Pancreas (tissue), 10 donors: ENCODE measurements at places on chromosomes 11 and 22.

- no peak for DNase-seq
These were observed 1.7 kb upstream of the ME3 start for GRCh38 chr11:86673872-86674750.

- peak; percentile 21 for DNase-seq
These were observed 78.3 kb upstream of the KCNQ1OT1 start for GRCh38 chr11:2777871-2778629.

- no peak for DNase-seq
These were observed 323.3 kb upstream of the ZC3H12C start for GRCh38 chr11:109769858-109770257.

DNA sequence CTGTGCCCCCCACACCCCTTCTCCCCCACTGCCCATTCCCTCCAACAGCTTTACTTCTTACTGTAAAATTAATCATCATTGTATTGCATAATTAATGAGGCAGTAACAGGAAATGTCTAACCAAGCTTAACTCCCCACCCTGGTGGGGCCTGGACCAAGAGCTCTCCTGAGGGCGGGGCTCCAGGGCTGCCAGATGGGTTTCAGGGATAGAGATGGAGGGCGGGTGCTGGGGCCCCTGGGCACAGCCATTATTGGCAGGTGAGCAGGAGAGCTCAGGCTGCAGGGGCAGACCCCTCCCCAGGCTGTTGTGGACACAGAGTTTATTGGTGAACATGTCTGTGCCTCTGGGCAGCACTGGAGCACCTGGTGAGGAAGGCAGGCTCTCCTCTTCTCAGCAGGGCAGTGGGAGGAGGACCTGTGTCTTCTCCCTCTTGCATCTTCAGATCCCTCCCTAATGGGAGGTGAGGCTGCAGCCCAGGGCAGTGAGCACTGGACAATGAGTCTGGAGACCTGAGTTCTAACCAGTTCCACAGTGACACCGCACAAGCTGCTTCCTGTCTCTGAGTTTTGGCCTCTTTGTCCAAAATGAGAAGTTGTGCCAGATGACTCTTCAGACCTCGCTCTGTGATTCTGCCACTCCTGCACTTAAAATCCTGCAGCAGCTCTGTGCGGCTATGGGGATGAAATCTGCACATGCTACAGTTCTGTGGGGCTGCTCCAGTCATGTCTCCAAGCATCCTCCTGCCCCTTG is 233.3 kb downstream of the CEP164 start:
- DNase-seq: no peak

DNA sequence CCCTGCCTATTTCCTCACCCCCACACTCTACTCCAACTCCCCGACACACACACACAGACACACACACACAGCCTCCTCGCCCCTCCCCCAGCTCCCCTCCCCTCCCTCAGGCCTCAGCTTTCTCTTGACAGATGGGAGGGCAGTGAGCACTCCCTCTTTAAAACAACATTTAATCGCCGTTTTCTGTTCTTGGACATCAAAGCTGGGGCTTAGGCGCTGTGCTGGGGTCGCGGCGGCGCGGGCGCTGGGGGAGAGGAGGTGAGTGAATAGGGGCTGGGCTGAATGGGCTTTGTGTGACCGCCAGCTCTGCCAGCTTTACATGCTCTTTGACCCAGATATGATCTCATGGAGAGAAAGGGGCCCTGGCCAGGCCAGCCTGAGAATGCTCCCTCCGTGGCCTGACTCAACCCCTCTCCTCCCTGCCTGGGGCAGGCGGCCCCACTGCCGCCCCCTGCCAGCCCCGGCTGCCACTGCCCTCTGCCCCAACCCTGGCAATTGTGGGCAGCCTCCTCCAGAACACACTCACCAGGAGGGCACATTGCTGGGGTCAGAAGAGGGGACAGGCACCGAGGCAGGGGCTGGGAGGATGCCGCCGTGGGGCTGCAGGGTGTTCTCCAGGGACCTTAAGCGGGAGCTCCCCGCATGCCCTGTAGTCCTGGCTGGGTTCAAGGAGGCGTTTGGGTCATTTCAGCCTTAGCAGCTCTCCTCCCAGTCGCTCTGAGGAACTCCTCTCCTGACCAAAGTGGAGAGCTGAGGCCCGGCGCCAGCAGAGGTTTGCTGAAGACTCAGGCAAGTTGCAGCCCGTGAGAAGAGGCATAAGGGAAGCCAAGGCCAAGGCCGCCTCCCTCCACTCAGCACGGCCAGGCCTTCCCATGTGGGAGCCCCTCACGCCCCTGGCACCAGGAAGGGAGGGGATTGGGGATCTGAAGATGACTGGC is 38.3 kb upstream of the NNMT start:
- DNase-seq: no peak

GRCh38 chr11:34267013-34267412 is 90.8 kb downstream of the ABTB2 start:
- DNase-seq: no peak

DNA sequence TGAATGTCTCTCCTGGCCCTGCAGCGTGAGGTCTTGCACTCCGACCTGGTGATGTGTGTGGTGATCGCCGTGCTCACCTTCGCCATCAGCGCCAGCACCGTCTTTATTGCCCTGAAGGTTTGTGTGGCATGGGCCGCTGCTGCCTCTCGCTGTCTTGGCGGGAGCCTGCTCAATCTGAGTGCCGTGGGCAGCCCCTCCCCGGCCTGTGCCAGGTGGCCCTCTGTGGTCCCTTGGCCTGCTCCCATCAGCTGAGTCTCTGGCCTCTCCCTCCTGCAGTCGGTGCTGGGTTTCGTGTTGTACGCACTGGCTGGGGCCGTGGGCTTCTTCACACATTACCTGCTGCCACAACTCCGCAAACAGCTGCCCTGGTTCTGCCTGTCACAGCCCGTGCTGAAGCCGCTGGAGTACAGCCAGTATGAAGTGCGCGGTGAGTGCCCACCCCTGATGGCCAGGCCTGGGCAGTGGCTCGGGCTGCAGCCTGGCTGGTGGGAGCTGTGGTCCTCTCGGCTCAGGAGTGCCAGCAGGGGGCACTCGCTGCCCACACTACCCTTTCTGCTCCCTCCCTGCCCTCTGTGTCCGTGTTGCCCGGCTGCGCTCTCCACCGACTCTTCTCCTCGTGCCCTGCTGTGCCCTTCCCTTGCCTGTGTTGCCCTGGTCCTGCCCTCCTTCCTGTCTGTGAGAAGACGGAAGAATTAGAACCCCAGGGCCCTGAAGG is 10.2 kb downstream of the PCNX3 start:
- no peak for DNase-seq

DNA sequence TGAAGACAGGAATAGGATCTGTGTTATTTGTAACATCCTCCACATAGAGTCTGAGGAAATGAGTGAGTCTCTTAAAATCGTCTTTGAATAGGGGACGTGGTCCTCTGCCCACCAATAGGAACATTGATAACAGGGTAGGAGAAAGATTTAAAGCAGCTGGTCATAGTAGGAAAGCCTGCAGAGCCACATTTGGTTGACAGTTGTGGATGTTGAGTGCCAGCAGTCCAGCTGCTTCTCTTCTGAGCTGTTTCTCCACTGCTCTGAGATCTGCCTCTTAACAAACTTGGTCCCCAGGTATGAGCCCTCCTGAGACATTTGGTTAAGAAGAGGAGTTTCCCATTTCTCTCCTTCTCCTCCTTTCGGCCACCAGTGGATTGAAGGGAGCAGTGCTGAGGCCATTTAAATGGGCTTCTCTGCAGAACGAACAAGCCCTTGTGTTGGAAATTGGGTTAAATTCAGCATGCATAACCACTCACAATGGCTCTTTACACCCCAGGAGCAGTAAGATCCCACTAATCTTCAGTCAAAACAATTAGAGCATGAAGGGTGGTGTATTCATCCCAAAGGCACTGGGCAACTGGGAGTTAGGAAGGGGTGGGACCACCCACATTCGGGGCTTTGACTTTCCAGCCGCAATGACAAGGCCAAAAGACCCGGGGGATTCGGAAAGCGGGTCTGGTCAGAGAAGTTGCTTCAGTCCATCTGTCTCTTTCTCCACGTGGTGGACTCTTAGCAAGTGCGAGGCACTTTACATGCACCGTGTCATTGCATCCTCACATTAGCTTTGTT is 32.3 kb downstream of the MIAT start:
- no peak for DNase-seq

DNA sequence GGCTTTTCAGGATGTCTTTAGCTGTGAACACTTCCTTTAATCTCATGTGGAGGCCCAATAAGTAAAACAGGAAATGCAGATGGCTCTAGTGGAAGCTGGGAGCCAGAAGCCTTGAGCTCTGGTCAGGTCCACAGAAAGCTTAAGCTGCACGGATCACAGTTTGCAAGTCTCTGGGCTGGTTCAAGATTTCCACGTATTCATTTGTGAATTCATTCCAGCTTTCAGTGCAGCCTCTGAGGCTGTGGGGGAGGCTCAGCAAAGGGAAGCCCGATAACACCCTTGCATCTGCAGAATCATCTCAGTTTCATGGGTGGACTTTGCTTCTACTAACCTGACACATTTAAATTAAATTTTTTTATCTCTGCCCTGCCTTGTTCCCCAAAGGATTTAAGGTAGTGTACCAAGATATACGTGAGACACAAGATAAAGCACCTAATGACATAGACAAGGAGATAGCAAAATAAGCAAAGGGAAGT is 65.6 kb downstream of the ISX start:
- no peak for DNase-seq

- DNase-seq: peak; percentile 75
These were observed 2.5 kb upstream of the BEST1 start for GRCh38 chr11:61947486-61948210.

GRCh38 chr11:81104051-81104450 is 1629.6 kb downstream of the FAM181B start:
- DNase-seq: no peak

- DNase-seq: no peak
These were observed 39.5 kb upstream of the CLNS1A start for GRCh38 chr11:77677138-77677537.

DNA sequence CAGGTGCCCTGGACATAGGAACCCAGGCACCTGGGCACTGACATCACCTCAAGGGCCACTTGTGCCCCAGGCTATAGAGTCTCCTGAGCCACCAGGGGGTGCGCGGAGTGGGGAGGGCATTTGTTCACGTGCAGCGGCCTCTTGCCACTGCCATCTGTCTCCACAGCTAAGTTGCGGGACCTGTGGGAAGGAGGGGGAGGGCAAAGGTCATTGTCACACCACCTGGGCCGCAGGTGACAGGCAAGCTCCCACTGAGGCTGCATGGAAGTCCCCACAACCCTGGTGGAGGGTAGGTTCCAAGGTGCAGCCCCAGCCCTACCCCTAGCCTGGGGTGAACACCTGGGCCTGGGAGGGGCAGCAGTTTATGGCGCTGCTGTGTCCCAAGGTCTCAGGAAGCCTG is 79.5 kb downstream of the PIWIL3 start:
- no peak for DNase-seq

- no peak for DNase-seq
These were observed 51.7 kb upstream of the FTH1 start for GRCh38 chr11:62018981-62019664.

DNA sequence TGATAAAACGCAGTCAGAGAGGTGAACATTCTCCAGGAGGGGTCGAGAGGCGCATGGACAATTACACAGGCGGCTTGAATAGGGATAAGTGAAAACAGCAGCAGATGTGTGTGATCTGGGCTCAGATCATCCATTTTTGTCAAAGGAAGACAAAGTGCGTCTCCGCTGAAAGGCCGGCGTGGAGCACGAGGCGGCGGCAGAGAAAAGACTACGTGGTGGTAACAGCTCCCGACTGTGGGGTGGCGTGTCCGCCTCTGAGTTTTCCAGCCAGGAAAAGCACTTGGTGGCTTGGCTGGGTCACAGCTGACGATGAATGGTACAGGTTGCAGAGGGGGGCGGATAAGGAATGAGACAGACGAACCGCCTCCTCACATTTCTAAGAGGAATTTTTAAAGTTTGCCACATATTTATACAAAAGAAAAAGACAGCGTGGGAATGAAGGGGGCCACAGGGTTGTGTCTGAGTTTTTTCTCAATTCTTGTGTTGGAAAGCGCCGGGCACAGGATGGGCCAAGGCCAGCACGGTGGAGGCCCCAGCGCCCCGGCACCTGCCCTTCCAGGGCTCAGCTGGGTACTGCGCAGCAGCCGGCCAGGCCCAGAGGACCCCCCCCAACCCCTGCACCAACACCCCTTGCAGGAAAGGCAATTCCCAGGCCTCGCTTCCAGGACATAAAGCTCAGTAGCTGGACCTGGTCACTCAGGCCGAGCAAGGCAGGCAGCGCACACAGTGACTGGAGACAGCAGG is 80.4 kb downstream of the TRMU start:
- no peak for DNase-seq

- no peak for DNase-seq
These were observed 44.2 kb downstream of the SYTL2 start for GRCh38 chr11:85766721-85767161.

- no peak for DNase-seq
These were observed 8.3 kb downstream of the SEC14L6 start for GRCh38 chr22:30538280-30538679.

GRCh38 chr11:133137939-133138338 is 394.4 kb downstream of the OPCML start:
- peak; percentile 19 for DNase-seq

- DNase-seq: peak; percentile 90
These were observed 15.8 kb downstream of the TMEM258 start for GRCh38 chr11:61776561-61777075.

DNA sequence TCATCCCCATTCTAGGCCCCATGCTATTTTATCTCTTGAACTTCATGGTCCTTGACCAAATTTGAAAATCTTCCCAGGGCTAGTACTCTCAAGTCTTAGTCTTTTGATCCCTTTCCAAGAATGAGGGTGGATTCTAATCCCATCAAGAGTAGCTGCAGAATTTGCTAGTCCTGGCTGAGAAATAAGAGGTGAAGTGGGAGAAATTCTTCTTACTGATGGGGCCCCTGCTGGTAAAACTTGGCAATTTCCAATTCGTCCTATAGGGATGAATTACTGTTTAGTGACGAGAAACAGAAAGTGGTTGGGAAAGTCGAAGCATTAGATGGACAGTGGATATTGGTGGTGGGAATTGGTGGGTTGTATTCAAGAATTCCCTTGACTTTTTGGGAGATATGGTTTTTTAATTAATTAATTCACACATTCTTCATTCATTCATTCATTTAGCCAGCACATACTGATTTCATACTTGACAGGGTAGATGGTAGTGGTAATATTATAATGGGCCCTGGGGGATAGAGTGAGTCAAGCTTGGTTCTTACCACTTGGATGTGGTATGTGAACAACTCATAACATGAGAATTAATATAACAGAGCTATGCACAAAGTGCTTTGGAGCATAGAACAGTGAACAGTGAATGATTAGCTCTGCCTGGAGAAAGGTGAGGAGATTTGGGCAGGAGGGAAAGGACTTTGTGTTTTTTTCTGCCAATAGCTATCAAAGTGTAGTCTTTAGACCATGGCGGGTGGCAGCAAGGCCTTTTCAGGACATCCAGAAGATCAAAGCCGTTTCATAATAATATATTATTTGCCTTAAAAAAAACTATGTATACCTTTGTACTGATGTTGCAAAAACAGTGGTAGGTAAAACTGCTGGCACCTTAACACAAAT is 103.8 kb downstream of the STIM1 start:
- DNase-seq: no peak
